ENCODE measurements at places on chromosomes 12 and 14.

DNA sequence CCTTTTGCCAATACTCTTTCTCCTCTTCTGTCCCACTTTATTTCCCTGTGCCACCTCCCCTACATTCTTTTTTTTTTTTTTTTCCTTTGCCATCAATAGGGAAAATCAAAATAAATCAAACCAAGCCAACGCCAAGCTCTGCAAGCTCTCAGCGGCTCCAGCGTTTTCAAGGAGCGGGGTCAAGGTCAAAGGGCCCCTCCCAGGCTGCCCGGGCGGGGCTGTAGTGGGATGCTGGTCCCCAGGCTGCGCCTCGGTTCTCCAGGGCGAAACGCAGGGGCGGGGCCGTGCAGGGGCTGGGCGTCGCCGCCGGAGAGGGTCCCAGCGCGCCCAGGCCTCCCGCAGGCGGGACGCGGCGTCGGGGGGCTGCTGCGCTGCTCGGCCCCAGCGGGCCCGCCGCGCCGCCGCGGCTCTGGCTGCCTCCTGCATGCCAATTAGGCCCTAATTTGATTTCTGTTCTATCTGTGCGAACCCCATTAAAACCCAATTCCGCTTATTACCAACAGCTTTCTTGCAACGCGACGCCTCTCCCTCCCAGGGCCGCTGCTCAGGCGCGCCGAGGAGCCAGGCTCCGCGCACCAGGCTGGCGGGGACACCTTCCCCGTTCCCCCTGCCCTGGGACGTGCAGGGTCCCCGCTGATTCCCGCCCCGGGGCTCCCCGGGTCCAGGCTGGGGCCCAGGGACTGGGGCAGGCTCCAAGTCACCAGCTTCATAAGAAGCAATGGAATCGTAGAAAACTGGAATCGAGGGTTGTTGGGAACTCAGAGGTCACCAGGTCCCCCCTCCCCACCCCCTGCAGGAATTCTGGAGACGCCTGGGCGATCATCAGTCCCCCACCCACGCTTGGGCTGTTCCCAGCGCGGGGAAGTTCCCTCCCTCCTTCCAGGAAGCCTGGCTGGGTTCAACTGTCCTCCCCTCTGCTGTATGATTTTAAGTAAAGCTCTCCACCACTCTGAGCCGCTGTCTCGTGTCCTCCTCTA, 50.7 kb upstream of the MAP1LC3B2 start:
- peak; percentile 24 for DNase-seq

DNA sequence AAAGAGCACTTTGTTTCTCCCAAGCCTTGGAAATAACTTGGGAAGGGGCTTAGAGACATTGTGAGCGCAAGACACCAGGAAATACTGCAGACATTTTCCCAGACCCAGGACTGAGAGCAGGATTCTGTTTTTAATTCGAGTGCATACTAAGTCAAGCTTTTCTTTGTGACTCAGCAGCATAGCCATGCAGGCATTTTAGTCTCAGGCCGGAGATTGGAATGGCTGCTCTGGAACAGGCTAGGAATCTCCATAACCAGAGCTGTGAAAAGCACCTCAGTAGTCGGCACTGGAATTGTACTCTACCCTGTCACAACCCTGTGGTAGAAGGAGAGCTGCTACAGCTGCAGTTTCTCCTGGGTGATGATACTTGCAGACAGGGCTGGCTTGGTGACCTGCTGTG, 28.9 kb upstream of the GARIN6 start:
- DNase-seq = no peak

DNA sequence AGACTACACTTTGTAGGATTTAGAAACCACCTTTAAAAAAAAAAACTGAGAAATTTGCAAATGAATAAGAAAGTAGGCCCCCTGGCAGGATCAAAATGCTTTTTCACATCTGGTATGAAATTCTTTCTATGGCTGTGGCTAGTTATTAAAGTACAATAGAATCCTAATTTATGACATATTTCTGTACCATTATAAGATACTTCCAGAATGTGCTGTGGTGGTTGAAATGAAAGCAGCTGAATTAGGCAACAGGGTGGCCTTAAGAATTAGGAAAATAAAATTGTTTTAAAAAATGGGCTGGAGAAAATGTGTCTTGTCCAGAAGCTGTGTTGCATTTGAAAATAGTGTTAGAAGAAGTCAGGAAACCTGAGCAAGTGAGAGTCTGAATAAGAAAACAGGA, 85.9 kb upstream of the PDE3A start:
- no peak for DNase-seq

- DNase-seq = no peak
Observed at GRCh38 chr12:87866578-87867292, 162.5 kb downstream of the C12orf50 start.

- DNase-seq = no peak
Observed at GRCh38 chr14:51806026-51807023, 54.1 kb upstream of the GNG2 start.

GRCh38 chr12:47816403-47817271, 3.1 kb downstream of the HDAC7 start:
- DNase-seq = no peak

- no peak for DNase-seq
Observed at GRCh38 chr12:130298322-130299021, 39.2 kb upstream of the PIWIL1 start.

DNA sequence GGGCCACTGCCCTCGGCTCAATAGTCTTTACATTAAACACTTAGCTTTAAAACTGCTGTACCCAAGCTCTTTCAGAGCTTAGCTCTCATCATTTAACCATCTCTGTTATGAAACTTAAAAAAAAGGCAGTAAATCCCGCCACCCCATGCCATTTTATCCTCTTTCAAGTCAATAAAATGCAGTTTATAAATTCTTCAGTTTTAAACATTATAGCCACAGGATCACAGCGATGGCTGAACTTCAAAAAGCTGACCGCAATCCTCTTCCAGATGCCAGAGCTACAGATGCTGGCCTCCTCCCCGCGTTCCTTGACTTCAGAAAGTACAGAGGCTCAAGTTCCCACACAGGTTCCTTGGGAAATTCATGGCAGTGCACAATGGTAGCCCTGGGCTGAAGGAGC, 4.2 kb downstream of the OR10G3 start:
- no peak for DNase-seq

- DNase-seq = peak; percentile 53
Observed at GRCh38 chr14:69358233-69358963, 39.7 kb downstream of the ERH start.

Measured in stimulated activated CD8-positive, alpha-beta memory T cell treated with anti-CD3 and anti-CD28 coated beads, Interleukin-2, amount 100 ng/mL, for 48 hours (primary cell).